ENCODE measurements at places on chromosomes 1 and 21. TPM values are rescaled to one million over a fixed set of nuclear protein-coding genes. Genes with fewer than 3 reads are reported as not detected.

The GNAT2 gene
- total RNA-seq: not detected

The ST6GALNAC3 gene
- 3.5 TPM for total RNA-seq

The ANGPTL3 gene
- not detected for total RNA-seq

The CAMK1G gene
- total RNA-seq: 0.10 TPM

The PLA2G2D gene
- not detected for total RNA-seq

The HSD3B1 gene
- not detected for total RNA-seq

The TSEN15 gene
- total RNA-seq: 23.2 TPM

Measured in mononuclear cell (primary cell).